Glutamatergic neuron (in vitro differentiated cells): ENCODE measurements at places on chromosomes 12 and 14.

DNA sequence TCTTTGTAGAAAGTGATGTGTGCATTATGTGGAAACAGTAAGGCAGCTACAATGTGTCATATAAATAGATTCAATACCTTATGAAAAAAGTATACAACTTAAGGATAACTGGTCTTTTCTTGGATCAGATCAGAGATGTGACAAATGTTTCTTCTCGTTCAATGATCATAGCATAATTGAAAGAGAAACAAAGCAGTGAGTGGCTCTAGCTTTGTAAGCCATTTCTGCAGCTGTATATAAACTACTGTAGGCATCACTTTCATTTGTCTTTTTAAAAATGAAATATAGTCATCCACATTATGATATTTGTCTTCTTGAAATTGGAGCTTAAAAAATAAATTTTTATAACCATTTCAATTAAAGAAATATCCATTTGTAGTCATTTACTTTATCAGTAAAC lies 63.8 kb upstream of the LMO3 start:
- no peaks in the 10 kb centered on the region for H3K27me3 ChIP-seq
- no peak overlapping the region for H3K27ac ChIP-seq
- no peaks in the 10 kb centered on the region for H3K36me3 ChIP-seq
- H3K4me3 ChIP-seq = no peak overlapping the region
- no peaks in the 10 kb centered on the region for H3K4me1 ChIP-seq
- no peak for DNase-seq

GRCh38 chr12:11830307-11830801 lies 180.9 kb downstream of the ETV6 start:
- H3K27me3 ChIP-seq = no peaks in the 10 kb centered on the region
- no peaks in the 10 kb centered on the region for H3K36me3 ChIP-seq
- H3K4me1 ChIP-seq = peaks cover 17% of the 10 kb centered on the region
- no peak overlapping the region for H3K4me3 ChIP-seq
- DNase-seq = no peak
- no peak overlapping the region for H3K27ac ChIP-seq

DNA sequence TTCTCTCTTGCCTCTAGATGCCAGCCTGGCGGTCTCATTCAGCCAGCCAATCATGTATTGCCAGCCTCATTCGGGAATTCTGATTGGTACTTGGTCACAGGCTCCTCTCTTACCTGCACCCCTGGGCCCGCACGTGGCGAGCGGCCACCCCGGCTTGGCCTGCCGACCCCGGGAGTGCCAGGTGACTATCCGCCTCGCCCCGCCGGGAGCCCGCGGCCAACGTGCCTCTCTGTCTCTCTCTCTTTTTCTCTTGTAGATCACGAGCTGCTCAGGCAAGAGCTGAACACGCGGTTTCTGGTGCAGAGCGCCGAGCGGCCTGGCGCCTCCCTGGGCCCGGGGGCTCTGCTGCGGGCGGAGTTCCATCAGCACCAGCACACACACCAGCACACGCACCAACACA lies 39.3 kb downstream of the LRCOL1 start:
- H3K27ac ChIP-seq = no peak overlapping the region
- peaks cover 8% of the 10 kb centered on the region for H3K27me3 ChIP-seq
- H3K36me3 ChIP-seq = no peaks in the 10 kb centered on the region
- H3K4me1 ChIP-seq = peaks cover 2% of the 10 kb centered on the region
- no peak overlapping the region for H3K4me3 ChIP-seq

- no peaks in the 10 kb centered on the region for H3K27me3 ChIP-seq
- no peak for DNase-seq
- no peaks in the 10 kb centered on the region for H3K36me3 ChIP-seq
Measured at GRCh38 chr12:65597527-65597926, 226.8 kb upstream of the HMGA2 start.

- H3K36me3 ChIP-seq = no peaks in the 10 kb centered on the region
- no peak overlapping the region for H3K27ac ChIP-seq
- H3K27me3 ChIP-seq = no peaks in the 10 kb centered on the region
- H3K4me1 ChIP-seq = peaks cover 3% of the 10 kb centered on the region
- no peak for DNase-seq
Measured at GRCh38 chr12:3071107-3071506, 6.1 kb upstream of the TSPAN9 start.

DNA sequence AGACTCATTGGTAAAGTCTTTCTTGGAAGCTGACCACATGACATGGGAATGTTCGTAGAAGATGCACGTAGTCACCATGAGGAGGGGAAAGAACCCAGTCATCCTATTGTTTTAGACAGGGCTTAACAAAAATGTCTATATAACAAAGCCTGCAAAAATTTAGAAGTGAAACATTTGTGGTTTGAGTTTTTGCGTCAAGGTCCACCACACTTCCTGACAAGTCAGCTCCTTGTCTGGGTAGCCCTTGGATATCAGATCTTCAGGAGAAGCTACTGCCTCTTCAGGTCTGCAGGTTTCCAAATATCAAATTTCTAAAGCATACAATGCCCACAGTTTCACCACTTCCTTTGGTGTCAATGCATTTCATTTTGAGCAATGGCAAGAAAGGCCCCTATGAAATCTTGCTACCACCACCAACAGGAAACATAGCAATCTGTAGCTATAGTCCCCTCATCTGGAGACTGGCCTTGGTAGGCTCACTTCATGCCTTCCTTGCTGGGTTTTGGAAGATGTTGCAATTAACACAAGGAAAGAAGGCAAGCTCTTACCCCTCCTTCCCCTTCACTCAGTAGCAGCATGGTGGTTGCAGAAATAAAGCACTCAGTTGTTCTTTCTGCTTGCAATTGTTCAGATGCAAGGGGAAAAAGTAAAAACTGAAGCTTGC lies 235.2 kb downstream of the PCNX1 start:
- peaks cover 3% of the 10 kb centered on the region for H3K27me3 ChIP-seq
- no peak for DNase-seq
- H3K4me1 ChIP-seq = peaks cover 1% of the 10 kb centered on the region
- no peak overlapping the region for H3K27ac ChIP-seq
- no peak overlapping the region for H3K4me3 ChIP-seq

- H3K4me3 ChIP-seq = no peak overlapping the region
- DNase-seq = no peak
- H3K36me3 ChIP-seq = peaks cover 4% of the 10 kb centered on the region
- no peaks in the 10 kb centered on the region for H3K27me3 ChIP-seq
- no peaks in the 10 kb centered on the region for H3K4me1 ChIP-seq
Measured at GRCh38 chr14:75486318-75486717, 36.0 kb upstream of the BATF start.

- peak overlapping the region; percentile 88 for H3K4me3 ChIP-seq
- peaks cover 7% of the 10 kb centered on the region for H3K27me3 ChIP-seq
- H3K4me1 ChIP-seq = no peaks in the 10 kb centered on the region
- no peak overlapping the region for H3K27ac ChIP-seq
- H3K36me3 ChIP-seq = no peaks in the 10 kb centered on the region
- DNase-seq = no peak
Measured at GRCh38 chr12:51390891-51391282, 319 bp downstream of the GALNT6 start.

DNA sequence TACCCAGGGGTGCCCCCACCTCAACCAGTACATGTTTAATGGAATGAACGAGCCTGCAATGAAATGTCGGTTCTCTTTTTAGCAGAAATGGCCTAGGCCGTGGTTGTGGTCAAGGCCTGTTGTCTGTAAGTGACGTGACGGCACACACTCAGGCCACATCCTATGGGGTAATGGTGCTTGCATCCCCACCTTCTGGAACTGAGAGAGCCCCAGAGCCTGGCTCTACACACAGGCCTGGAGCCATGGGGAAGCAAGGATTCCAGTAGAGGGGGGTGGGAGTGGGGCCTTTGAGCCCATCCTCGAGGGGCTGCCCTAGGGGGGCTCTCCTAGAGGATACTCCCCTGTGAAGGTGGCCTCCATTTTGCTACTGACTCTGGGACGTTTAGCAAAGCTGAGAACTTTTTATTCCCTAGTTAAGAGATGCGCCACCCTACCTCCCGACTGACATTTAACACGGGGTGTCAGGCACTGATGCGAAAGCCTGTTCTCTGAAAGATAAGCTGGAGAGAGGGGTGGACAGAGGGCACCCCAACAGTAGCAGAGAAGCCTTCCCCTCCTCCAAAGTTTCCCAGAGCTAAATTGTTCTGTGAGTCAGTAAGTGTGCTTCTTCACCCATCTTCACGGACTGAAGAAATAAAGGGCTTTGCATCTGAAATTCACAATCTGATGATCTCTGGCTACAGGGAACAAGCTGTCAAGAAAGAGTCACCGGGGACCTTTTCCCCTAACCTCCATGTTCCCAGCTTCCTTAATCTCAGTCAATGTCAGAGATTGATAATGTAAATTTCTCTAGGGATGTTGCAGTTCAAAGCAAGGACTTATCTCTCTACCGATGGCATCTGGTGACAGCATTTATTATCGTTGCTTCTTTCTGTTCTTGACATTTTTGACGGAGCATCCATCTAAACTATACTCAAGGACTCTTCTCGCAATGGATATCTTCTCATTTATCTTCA lies 6.8 kb downstream of the RIN3 start:
- H3K27me3 ChIP-seq = no peaks in the 10 kb centered on the region
- DNase-seq = no peak
- H3K27ac ChIP-seq = no peak overlapping the region
- no peak overlapping the region for H3K4me3 ChIP-seq

- H3K27me3 ChIP-seq = no peaks in the 10 kb centered on the region
- H3K27ac ChIP-seq = peak overlapping the region; percentile 72
- H3K4me1 ChIP-seq = peaks cover 10% of the 10 kb centered on the region
- DNase-seq = peak; percentile 14
Measured at GRCh38 chr12:40735551-40736230, 43.5 kb downstream of the CNTN1 start.

DNA sequence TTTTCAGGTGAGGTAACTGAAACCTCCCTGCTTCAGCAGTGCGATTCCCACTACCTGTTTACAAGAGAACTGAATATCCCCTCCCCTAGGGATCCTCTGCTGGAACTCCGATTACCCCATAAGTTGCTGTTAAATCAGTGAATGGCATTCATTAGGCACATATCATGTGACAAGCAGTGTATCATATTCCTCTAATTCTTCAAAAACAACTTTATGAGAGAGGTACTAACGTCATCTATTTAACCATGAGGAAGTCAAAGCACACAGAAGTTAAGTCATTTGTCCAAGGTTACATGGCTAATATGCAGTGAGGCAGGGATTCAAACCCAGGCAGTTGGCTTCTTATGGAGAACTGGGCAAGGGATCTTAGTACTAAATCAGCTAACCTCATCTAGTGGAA lies 43.9 kb upstream of the PCED1B start:
- H3K4me1 ChIP-seq = peaks cover 3% of the 10 kb centered on the region
- no peak overlapping the region for H3K27ac ChIP-seq
- H3K4me3 ChIP-seq = no peak overlapping the region
- no peaks in the 10 kb centered on the region for H3K36me3 ChIP-seq
- DNase-seq = no peak

GRCh38 chr14:100078997-100079725 lies 13.9 kb downstream of the EVL start:
- H3K27me3 ChIP-seq = peaks cover 7% of the 10 kb centered on the region
- H3K4me1 ChIP-seq = peaks cover 44% of the 10 kb centered on the region
- DNase-seq = peak; percentile 42
- peak overlapping the region; percentile 59 for H3K4me3 ChIP-seq
- H3K27ac ChIP-seq = peak overlapping the region; percentile 10
- no peaks in the 10 kb centered on the region for H3K36me3 ChIP-seq

- no peak for DNase-seq
- H3K4me3 ChIP-seq = no peak overlapping the region
- H3K4me1 ChIP-seq = peaks cover 3% of the 10 kb centered on the region
- peaks cover 12% of the 10 kb centered on the region for H3K27me3 ChIP-seq
Measured at GRCh38 chr12:6957151-6957701, 6.1 kb downstream of the PTPN6 start.

GRCh38 chr12:131620520-131620919 lies 90.4 kb upstream of the SFSWAP start:
- H3K27me3 ChIP-seq = peaks cover 8% of the 10 kb centered on the region
- H3K36me3 ChIP-seq = no peaks in the 10 kb centered on the region
- no peak overlapping the region for H3K4me3 ChIP-seq
- H3K4me1 ChIP-seq = peaks cover 15% of the 10 kb centered on the region

GRCh38 chr12:52690351-52691075 lies 10.3 kb upstream of the KRT1 start:
- H3K27ac ChIP-seq = no peak overlapping the region
- H3K36me3 ChIP-seq = no peaks in the 10 kb centered on the region
- peaks cover 23% of the 10 kb centered on the region for H3K27me3 ChIP-seq
- DNase-seq = no peak
